ENCODE measurements at places on chromosomes 5 and 9.

GRCh38 chr5:42606464-42606869, 150.2 kb upstream of the CCDC152 start:
- no peak for DNase-seq

- no peak for DNase-seq
Observed at GRCh38 chr9:69036309-69036708, 757 bp downstream of the FXN start.

GRCh38 chr5:180563994-180564393, 27.3 kb downstream of the SCGB3A1 start:
- DNase-seq, result no peak

GRCh38 chr5:172077664-172078425, 71.4 kb upstream of the FBXW11 start:
- DNase-seq, result no peak

- no peak for DNase-seq
Observed at GRCh38 chr9:72297516-72297915, 67.5 kb downstream of the ZFAND5 start.

DNA sequence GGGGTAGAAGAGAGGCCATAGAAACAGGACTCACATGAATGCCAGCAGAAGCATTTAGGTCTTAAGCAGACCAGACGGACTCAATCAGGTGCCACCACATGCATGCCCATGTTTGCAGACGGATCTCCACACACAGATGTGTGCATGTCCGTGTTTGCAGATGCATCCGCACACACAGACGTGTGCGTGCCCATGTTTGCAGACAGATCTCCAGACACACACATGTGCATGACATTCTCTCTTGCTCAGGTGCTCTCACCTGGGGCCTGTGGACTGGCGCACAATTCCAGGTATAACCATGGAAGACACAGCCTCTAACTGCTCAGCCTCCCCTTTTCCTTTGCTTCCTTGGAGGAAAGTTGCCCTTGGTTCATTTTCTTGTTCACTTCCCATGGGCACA, 148.3 kb downstream of the CACNA1B start:
- no peak for DNase-seq

DNA sequence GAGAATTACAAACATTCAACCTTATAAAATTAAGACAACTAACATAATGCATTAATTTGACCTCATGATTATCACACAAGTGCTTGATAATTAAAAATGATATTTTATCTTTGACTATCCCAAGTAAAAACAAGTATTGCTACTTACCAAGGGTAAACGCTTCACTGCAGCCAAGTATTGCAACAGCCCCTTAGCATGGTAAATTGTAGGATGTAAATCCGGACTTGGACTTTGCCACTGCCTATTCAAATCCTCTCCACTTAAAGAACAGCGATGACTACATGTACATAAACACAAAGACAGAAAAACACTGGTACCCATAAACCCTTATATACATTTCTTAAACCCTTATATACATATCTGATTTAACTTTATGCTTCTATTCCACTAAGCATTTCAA, 155.1 kb downstream of the AGTPBP1 start:
- no peak for DNase-seq

- DNase-seq, result no peak
Observed at GRCh38 chr9:81989700-81990099, 1.1 kb downstream of the SPATA31D1 start.

- DNase-seq, result no peak
Observed at GRCh38 chr9:130259044-130259443, 6.5 kb upstream of the HMCN2 start.

GRCh38 chr9:125985998-125986655, 239.0 kb downstream of the PBX3 start:
- no peak for DNase-seq

DNA sequence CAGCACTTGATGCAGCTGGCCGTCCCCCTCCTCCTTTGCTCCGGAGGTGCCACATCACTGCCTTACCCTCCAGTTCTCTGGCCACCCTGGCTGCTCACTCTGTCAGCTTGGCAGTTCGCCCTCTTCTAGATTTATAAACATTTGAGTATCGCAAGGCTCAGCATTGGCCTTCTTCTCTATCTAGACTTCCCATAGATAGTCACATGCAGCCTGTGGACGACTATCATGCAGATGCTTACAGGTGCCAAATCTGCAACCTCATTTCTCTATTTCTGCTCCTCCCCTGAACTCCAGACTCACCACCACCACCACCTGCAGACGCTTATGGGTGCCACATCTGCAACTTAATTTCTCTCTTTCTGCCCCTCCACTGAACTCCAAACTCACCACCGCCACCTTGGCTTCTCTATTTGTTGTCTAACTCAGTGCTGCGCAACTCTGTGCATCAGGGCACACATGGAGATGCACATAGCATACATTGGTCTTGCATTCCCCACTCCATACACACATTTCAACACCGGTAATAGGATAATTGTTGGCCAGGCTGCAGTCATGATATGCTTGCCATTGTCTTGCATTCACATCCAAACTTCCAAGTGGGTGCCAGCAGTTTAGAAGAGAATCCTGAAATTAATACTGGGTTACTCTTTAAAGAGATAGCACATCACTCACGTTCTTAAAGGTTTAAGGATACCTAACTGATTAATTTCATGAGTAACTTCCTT, 1.9 kb upstream of the DAP start:
- no peak for DNase-seq

DNA sequence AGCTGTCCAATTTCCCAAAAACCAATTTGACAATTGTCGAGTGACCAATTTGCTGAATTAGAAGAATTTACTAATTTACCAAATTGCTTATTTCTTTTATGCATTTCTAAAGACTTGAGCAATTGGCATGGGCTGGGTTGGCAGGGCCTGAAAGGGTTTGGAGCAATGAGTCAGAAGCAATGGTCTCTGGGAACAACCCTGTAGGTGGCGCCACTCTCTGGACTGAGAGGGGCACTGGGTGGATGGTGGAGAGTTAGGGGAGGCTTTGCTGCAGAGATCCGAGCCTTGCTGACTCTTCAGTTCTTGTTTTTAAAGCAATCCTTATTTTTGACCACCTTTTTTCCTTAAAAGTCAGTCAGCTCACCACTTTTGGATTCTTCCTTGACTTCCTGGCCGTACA, 71.5 kb upstream of the RPS23 start:
- DNase-seq, result peak; percentile 21

GRCh38 chr5:5306696-5307095, 115.8 kb upstream of the ICE1 start:
- DNase-seq, result no peak

- no peak for DNase-seq
Observed at GRCh38 chr9:127090341-127090985, 32.0 kb downstream of the ANGPTL2 start.

DNA sequence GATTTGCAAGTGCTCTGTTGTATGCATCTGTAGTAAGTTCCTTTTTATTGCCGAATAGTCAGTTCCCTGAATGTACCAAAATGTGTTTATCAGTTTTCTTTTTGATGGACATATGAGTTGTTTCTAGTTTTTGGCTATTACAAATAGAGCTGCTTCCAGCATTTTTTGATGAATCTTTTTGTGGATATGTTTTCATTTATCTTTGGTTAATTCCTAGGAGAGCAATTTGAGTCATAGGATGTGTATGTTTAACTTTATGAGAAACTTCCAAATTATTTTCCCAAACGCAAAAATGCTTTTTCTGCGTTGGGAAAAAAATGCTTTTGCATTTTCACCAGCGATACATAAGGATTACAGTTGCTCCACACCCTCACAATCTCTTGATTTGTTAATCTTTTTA, 287.7 kb downstream of the FER start:
- no peak for DNase-seq

DNA sequence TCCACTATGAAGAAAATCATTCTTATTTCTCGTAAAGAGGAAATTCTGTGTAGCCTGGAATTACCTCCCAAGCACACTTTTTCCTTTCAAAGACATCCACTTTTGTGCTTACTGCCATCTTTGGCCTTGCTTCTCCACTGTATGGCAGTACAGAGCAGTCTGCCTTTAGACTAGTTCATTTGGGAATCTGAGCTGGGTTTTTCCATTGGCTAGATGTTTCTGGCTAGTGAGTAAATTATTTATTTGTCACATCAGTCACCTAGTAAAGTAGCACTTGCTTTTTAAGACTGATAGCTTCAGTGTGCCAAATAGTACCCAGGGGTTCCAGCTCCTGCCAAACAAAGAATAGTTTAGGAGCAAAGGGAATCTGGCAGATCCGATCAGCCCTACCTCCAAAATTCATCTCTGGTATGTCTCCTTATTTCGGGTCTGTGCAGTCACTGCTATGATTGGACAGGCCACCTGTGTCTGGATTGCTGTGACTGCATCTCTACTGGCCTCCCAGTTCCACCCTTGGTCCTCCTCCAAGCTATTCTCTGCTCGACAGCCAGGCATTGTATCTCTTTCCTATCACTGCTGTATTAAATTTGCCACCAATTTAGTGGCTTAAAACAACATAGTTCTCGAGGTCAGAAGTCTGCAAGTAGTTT, 97.6 kb downstream of the NUDT12 start:
- DNase-seq, result no peak

DNA sequence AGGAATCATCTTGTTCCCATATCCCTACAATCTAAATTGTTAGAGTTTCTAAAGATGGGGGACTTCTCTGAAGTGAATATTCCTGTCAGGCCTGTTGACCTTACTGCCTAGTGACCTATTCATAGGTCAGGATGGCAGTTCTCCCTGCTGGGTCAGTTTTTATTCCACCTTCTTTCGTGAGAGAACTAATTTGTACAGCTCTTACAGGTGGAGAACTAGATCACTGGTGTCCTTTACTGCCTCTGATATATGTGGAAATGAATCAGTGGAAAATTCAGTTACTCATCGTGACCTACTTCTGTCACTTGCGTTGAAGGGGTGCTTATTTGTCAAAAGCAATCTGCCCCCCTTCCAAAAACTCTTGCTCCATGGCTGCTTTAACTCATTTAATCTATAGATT, 164.9 kb downstream of the CD180 start:
- DNase-seq, result no peak

DNA sequence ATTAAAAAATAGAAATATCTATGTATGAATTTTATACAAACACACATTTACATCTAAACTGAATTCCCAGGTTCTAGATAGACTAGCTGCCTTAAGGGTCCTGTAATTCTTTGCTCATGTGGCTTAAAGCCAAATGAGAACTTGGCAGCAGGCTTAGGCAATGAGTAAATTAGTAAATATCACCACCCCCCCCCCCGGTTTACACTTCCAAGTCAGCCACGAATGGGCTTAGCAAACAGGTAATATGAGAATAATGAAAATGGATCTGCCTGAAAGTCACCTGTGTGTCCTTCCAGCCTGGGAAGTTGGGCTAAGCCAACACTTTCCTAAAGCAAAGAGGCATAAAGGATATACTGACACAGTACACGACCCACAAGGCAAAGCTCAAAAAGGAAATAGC, 108.6 kb downstream of the KLHL3 start:
- DNase-seq, result no peak

DNA sequence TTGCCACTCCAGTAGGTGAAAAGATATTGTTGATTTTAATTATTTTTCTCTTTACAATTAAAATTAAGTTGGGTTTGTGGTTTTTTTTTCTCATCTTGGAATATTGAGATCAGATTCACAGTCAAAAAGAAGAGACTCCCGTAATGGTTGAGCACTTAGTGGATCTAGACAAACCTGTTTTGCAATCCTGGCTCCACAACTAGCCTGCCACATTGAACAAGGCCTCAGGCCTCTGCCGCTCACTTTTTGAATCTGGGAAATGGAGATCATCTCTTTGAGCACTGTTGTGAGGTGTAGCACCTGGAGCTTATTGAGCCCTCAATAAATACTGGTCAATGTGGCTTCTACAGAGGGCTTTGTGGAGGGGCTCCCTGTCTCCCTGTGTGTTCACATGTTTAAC, 37.1 kb upstream of the RARS1 start:
- DNase-seq, result no peak

DNA sequence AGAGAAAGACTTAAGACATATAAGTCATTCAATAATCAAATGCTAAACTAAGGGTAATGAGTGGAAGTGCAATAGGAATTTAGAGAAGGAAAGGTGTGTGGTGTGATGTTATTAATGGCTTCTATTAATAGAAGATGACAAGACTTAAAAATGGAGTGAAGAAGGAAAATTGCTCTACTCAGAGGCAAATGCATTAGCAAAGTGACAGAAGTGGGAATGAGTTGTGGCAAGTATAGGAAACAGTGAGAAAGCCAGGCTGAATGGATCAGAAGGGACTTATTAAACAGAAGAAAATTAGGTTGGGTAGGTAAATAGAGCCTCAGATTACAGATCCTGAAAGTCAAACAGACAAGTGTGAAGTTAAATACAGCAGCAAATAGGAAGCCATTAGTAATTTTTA, 5.7 kb downstream of the SKIC3 start:
- no peak for DNase-seq

DNA sequence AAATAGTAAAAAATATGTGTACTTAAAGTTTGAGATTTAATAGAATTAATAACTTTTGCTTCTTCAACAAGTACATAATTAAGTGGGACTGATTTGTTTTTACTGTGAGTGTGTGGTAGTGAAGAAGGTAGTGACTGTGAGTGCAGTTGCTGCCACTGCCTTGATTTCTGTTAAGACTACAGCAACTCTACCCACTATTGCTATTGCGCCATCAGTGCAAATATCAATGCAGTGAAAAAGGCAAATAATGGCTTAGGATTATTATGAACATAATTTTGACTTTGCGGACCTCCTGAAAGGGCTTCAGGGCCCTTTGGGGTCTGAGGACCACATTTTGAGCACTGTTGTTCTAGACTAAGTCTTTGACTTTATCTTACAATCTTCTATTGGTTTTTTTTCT, 112.0 kb upstream of the PITX1 start:
- DNase-seq, result no peak

DNA sequence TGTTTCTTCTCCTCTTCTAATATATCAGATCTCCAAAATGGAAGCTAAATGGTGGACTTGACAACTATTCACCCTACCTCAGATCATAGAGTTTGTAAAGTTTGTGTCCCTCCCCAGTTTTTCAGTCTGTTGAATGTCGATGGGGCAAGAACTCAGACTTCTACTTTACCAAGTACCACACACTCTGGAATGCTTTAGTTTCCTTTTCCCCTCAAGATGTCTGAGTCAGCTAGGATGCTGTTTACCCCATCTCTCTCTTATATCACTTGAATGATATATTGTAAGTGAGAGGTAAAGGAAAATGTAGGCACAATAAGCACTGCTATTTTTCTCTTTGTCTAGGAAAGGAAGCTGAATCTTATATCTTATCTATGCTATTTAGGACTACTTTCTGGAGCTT, 25.9 kb upstream of the TAL2 start:
- DNase-seq, result no peak

DNA sequence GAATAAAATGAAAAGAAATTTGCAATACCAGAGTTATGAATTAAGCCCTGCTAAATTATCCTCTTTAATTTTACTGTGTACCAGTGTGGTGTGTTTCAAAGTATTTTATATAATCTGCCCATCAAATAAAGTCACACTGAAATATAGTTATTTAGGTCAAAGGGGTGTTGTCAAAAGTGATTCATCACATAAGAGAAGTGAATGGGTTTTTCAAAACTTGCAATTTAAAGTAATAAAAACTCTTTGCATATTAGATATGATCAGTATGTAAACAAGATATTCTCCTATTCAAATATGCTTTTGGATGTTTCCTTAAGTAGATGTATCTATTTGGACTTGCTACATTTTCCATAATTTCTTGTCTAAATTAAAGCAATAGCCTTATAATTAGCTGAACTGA, 1183.0 kb upstream of the CDH18 start:
- DNase-seq, result no peak

Data from stimulated activated CD4-positive, alpha-beta T cell treated with anti-CD3 and anti-CD28 coated beads, Interleukin-4, amount 100 ng/mL, for 4 hours (primary cell).